ENCODE measurements at places on chromosomes 16 and 17.

GRCh38 chr17:52681480-52681879, 523.0 kb upstream of the CA10 start:
- DNase-seq = no peak

- no peak for DNase-seq
Observed at GRCh38 chr17:31532081-31532480, 140.6 kb downstream of the RAB11FIP4 start.

DNA sequence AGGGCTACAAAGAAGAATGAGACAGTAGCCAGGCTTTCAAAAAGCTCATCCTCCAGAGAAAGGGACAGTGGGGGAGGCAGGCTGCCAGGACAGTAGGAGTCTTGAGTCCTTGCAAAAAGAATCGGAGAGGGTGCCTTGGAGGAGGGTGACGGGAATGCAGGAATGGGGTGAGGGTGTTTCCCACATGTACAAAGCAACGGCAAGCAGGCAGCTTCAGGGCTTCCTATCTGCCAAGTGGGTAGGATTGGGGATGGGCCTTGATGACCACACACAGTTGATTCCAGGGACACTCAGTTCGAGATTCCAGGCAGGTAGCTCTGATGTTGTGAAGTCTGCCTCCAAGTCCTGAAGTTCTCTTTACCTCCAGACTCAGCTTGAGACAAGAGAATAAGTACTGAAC, 54.4 kb downstream of the C17orf67 start:
- DNase-seq = no peak

DNA sequence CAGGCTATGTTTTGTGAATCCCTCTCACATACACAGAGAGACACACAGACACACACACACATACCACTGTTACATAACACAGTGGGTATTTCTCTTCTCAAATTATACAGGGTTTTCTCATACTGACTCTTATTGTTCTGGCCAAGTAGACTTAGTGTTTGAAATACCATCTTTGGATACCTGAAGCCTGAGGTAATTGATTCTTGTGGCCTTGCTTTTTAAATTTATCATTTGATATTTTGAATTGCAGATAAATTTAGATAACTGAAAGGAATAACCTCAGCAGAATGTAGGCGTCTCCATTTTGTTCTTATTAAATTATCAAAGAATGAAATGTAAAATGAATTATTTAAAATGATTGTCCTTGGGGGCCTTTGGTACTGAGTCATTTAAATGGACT, 223.8 kb downstream of the LGALS9B start:
- no peak for DNase-seq

DNA sequence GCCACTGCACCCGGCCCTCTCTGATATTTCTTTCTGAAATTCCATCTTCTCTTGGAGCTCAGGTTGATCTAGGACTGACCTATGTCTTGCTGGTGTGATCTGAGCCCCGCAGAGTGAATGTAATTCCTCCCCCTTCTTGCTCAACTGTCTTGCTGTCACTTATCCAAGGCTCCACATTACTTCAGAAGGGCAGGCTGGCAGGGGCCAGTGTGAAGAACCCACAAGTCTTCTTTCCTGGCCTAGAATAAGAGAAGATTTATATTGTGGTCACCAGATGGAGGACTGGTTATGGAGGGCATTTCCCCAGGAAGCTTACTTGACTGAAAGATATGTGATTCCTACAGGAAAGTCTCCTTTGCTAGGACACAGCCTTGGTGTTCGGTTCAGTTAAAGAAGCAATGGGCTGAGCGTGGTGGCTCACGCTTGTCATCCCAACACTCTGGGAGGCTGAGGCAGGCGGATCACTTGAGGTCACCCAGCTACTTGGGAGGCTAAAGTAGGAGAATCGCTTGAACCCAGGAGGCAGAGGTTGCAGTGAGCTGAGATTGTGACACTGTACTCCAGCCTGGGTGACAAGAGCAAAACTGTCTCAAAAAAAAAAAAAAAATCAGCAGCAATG, 13.4 kb downstream of the ITGAL start:
- no peak for DNase-seq

GRCh38 chr16:87832137-87832527, 37.2 kb downstream of the SLC7A5 start:
- DNase-seq = no peak

DNA sequence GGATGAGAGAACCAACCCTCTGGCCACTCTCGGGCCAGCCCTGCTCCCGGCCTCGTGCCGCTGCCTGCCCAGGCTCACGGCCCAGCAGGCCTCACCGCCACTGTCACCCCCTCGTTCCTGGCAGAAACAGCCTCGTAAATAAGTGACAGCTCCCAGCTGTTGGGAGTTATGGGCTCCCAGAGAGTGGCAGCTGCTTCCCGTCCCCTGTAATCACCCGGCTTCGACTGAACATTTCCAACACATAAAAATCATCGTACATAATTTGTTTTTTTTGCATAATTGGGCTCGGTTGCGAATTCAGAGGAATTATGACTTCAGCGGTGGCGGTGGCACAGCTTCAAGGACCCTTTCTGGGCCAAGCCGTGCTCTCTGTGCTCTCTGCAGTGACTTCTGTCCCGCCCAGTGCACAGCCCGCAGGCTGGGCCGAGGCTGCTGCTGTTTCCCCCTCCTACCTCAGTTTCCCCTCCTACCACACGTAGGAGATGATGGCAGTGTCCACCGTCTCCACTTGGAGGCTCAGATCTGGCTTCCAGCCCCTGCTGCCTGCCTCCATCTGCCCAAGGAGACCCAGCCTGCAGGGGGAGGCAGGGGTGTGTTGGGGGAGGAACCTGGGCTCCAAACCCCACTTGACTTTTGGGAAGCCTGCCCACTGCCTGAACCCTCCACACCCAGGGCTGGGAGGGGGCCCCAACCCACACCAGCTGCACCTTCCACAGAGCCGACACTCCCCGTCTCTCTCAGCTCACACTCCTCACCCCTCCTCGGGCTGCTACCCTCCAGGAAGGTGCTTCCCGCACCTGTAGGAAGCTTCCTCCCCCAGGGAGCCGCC, 84.9 kb downstream of the RTN4RL1 start:
- no peak for DNase-seq

DNA sequence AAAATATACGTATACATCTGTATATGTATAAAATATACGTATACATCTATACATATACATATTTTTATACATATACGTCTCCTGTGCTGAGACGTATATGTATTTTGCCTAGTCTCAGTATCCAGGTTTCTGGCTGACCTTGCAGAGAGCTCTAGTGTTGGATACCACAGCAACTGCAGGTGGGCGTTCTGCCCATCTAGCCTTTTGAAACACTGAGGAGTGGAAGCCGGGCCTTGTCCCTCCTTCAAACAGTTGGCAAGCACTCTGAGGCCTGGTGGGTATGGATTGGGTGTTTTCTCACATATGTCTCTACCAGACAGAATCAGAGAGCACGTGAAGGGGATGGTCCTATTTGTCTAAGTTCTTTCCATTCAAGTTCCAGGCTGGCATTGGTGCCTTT, 39.4 kb upstream of the MRC2 start:
- no peak for DNase-seq

DNA sequence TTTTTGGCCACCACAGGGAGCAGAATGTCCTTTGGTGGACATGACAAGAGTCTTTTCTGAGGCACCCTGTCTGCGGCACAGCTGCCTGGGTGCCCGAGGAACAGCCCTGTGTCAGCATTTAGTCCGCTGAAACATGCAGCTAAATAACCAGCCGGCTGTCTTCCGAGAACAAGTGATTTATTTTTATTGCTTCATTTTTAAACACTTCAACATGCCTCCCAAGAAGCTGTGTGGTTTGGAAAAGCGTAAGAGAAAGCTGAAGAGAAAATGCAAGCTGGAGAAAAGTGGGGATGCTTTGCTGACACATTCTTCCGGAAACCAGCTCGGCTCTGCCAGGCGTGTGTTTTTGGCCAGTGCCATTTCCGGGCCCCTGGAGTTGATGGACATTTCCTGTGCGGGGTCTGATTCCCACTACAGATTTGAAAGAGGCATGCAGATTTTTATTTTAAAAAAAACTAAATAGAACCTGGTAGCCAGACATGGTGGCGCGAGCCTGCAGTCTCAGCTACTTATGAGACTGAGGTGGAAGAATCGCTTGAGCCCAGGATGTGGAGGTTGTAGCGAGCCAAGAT, 94.7 kb downstream of the SEC14L1 start:
- peak; percentile 59 for DNase-seq

GRCh38 chr16:54176376-54176901, 110.1 kb downstream of the IRX3 start:
- no peak for DNase-seq

DNA sequence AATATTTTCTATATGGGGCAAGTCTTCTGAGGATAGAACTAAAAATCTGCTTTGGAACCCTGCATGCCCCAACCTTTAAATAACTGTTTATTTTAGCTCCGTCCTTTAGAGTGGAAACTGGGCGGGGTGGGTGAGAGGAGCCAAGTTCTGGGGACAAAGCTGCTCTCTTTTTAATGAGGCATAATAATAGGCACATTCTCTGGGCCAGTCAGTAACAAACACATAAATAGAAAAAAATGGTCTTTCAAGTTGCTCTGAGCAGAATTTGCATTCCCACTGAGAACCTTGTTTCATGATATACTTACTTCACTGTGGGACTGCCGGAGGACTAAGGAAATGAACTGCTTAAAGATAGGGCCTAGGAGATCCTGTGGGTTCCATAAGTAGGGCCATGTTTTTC, 51.5 kb downstream of the KNOP1 start:
- no peak for DNase-seq

- no peak for DNase-seq
Observed at GRCh38 chr16:24037335-24037734, 201.6 kb downstream of the PRKCB start.

GRCh38 chr17:20302246-20302917, 165.0 kb downstream of the LGALS9B start:
- no peak for DNase-seq

DNA sequence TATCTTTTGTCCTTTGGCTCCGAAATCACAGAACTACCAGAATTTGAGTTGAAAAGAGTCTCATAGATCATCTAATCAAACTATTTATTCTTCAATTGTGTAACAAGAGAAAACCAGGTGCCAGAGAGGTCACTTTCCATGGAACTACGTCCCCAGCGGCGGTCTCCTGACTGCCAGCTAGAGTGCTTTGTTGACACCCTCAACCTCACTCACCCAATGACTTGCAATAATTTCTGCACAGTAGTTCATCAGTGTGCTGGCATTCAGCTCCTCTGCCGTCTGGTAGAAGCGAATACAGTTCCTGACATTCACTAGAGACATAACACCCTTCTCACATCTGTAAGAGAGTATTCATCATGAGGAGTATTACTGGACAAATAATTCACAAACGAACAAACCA, 54.2 kb downstream of the ANKFY1 start:
- DNase-seq = no peak

- no peak for DNase-seq
Observed at GRCh38 chr17:4007346-4008081, 43.3 kb upstream of the ATP2A3 start.

- no peak for DNase-seq
Observed at GRCh38 chr17:42562388-42563142, 617 bp downstream of the COASY start.

- no peak for DNase-seq
Observed at GRCh38 chr17:18262641-18263040, 2.2 kb downstream of the MIEF2 start.

DNA sequence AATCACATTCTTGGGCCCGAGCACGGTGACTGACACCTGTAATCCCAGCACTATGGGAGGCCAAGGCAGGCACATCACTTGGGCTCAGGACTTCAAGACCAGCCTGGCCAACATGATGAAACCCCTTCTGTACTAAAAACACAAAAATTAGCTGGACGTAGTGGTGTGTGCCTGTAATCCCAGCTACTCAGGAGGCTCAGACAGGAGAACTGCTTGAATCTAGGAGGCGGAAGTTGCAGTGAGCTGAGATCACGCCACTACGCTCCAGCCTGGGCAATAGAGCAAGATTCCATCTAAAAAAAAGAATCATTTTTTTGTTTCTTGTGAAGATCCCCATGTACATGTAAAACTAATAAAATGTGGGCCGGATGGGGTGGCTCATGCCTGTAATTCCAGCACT, 53.1 kb upstream of the ATF7IP2 start:
- DNase-seq = no peak

DNA sequence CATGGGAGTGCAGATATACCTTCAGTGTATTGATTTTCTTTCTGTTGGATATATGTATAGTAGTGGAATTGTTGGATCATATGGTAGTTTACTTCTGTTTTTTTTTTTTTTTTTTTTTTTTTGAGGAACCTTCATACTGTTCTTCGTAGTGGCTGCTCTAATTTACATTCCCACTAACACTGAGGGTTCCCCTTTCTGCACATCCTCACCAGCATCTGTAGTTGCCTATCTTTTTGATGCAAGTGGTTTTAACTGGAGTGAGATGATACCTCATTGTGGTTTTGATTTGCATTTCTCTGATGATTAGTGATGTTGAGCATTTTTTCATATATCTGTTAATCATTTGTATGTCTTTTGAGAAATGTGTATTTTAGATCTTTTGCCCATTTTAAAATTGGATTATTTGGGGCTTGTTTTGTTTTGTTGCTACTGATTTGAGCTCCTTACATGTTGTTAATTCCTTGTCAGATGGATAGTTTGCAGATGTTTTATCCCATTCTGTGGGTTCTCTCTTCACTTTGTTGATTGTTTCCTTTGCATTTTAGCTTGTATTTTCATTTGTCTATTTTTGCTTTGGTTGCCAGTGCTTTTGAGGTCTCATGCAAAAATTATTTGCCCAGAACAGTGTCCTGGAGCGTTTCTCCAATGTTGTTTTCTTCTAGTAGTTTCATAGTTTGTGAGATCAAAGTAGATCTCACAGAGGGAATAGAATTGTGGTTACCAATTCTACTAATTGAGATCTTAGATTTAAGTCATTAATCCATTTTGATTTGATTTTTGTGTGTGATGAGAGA, 25.0 kb upstream of the BCAS3 start:
- DNase-seq = no peak

- no peak for DNase-seq
Observed at GRCh38 chr16:21684199-21684598, 20.4 kb downstream of the OTOA start.

- DNase-seq = no peak
Observed at GRCh38 chr17:68612209-68612922, 11.2 kb upstream of the FAM20A start.

DNA sequence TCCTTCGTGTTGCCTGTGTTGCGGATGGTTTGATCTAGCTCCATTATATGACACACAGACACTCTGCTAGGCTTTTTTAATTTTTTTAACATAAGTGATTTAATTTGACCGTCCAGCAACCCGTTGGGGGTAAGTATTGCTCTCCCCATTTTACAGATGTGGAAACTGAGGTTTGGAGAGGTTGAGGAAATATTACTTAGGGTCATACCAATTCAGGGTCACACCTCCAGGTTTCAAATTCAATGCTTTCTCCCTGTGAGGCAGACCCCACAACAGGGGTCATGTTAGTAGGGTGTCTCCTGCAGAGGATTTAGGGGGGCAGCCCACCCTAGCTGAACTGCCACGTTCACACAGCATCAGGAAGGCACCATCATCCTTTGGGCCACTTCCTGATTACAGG, 179.4 kb downstream of the COPRS start:
- DNase-seq = no peak

GRCh38 chr16:27387724-27388123, 14.2 kb upstream of the IL21R start:
- DNase-seq = no peak

DNA sequence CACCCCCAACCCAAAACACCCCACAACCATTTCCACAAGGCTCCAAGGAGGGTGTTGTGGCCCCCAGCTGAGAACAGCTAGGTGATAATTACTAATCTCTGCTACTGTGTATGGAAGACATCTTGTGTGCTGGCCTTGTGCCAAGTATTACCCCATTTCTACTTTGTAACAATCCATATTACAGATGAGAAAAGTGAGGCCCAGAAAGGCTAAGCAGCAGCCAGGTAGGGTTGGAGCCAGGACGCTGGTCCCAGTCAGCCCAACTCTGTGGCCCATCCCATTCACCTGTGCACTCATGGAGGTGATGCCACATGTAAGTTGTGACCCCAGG, 12.4 kb upstream of the PEMT start:
- DNase-seq = no peak
